Activated CD4-positive, alpha-beta T cell treated with anti-CD3 and anti-CD28 coated beads, Interleukin-2, amount 50 U/mL, for 48 hours (primary cell): ENCODE measurements at places on chromosomes 6 and 20.

- DNase-seq = no peak
These were observed 627.4 kb upstream of the CITED2 start for GRCh38 chr6:140001821-140002341.

GRCh38 chr20:54103067-54103761, 32.8 kb upstream of the BCAS1 start:
- DNase-seq = peak; percentile 84

DNA sequence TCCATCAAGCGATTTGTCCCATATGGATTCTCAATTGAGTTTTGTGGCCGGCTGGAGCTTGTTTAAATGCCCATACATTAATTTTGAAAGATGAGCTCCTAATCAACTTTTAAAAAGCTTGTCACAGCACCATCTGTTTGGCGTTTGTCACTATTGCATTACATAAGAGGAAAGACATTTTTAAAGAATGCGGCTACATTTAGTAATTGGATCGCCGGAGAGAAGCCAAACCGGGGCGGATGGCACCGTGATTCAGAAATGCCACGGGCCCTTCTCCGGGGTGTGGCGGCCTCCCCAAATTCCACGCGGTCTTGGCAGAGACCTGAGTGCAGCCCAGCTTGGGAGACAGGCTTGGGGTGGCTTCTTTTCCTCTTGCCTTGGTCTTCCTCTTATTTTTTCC, 67.7 kb upstream of the ZNFX1 start:
- no peak for DNase-seq

- DNase-seq = peak; percentile 62
These were observed at the start of gene UTRN for GRCh38 chr6:144284783-144285547. Gene UTRN (plus strand): TSS chr6:144285335. CDS start chr6:144291829, 6,494 bp downstream.
